SK-N-MC (cell line): ENCODE measurements at places on chromosomes 12 and 14.

DNA sequence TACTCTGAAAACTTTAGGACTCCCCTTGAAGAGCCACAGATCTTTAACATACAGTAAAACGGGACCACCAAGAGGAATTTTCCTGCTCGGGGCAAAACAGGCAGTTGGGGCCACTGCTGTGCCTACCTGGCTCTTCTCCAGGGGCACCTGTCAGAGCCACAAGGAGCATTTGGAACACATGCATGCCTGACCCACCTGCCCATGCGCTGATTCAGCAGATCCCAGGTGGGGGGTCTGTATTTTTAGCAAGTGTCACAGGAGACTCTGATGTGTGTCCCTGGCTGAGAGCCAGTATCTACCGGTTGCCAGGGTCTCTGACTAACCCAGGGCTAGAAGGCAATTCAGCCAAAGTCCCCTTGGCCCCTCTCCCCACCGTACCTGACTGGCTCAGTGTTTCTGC, 6.5 kb downstream of the CTDSP2 start:
- no peak for DNase-seq

DNA sequence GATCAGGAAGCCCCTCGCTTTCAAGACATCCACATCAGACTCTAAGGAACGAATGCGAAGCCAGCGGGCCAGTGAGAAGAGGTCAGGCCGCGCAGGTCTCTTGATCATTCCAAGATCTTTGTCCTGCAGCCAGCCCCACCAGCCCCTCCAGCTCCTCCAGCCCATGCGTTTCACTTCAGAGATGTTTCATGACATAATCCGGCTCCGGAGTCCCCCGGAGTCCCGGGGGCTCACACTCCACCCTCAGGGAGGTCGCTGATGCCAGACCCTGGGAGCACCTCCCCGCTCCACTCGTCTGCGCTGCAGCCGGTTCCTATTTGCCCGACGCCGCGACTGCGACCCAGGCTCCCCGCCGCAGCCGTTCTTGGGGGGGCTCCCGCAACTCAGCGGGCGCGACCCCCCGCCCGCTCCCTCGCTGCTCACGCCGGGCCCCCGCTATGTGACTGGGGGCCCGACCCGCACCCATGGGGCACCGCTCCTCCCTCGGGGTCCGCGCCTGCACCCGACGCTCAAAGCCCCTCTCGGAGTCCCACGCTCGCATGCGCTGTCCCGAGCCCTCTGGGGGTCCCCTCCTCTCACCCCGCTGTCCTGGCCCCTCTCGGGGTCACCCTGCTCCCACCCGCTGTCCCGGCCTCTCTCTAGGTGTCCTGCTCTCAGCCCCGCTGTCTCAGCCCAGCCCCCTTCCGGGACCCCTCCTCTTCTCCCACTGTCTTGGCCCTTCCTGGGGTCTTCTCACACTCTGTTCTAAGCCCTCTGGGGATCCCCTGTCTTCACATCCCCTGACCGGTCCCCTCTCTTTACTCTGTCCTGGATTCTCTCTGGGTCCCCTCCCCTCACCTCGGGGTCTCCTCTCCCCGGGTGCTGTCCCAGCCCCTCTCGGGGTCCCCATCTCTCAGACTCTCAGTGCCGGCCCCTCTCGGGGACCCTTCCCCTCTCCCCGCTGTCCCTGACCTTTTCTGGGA, 1.1 kb downstream of the TAOK3 start:
- no peak for DNase-seq

GRCh38 chr14:91108941-91109611, 4.8 kb upstream of the DGLUCY start:
- DNase-seq = no peak

DNA sequence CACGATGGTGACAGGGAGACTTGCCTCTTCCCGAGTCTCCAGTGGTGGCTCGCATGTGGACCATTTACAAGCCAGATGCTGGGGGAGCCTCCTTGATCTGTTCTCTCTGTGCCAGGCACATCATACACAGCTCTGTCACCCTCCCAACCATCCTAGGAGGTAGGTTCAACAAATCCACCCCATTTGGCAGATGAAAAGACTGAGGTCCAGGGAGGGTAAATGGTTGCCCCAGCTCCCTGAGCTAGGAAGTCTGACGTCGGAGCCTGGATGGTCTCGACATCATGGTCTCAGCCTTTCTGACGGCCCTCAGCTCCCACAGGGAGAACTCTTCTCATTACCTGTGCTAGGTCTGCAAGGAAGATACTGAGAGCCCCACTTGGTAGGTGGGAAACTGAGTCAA, 189.6 kb downstream of the RBM19 start:
- no peak for DNase-seq

GRCh38 chr12:121579981-121580868, 598 bp downstream of the KDM2B start:
- DNase-seq = no peak

DNA sequence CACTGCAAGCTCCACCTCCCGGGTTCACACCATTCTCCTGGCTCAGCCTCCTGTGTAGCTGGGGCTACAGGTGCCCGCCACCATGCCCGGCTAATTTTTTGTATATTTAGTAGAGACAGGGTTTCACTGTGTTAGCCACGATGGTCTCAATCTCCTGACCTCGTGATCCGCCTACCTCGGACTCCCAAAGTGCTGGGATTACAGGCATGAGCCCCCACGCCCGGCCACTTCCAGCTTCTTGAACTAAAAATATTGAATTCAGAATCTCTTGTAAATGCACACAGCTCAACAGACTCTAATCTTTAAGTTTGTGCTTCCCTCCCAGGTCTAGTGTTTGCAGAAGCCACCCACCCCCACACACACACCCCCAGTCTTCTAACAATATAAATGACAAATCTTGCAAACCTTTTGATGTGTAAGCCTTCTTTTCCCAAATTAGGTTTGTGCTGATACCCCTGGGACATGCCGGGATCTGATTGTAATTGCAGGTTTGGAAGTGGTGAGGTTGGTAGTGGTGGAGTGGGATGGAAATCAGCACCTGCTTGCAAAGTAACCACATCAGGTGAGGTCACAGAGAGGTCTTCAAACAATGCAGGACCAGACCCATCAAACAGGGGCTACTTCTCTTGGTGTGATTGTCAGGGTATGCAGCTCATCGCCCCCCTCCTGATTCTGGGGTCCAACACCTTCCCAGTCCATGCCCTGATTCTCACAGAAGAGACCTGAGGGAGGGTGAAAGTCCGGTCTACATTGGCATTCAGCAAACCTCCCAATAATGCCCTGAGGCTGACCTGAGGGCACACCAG, 51.4 kb upstream of the GPR132 start:
- no peak for DNase-seq

DNA sequence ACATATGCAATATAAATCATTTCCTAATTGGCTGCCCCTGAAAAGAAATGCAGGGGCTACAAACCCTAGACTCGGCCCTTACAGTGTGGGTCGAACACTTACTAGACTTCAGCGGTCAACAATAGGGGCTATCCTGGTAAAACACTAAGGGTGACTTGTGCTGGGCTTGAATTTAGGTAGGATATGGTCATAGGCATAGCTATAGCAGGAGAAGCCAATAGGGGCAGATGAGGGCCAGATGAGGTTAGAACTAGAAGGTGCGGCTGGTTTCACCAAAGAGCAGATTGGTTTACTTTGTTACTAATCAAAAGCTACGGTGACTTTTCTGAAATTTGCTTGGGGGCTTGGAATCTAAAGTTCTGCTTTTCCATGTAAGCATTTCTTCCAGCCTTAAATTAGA, 282.3 kb upstream of the DIO2 start:
- DNase-seq = no peak

DNA sequence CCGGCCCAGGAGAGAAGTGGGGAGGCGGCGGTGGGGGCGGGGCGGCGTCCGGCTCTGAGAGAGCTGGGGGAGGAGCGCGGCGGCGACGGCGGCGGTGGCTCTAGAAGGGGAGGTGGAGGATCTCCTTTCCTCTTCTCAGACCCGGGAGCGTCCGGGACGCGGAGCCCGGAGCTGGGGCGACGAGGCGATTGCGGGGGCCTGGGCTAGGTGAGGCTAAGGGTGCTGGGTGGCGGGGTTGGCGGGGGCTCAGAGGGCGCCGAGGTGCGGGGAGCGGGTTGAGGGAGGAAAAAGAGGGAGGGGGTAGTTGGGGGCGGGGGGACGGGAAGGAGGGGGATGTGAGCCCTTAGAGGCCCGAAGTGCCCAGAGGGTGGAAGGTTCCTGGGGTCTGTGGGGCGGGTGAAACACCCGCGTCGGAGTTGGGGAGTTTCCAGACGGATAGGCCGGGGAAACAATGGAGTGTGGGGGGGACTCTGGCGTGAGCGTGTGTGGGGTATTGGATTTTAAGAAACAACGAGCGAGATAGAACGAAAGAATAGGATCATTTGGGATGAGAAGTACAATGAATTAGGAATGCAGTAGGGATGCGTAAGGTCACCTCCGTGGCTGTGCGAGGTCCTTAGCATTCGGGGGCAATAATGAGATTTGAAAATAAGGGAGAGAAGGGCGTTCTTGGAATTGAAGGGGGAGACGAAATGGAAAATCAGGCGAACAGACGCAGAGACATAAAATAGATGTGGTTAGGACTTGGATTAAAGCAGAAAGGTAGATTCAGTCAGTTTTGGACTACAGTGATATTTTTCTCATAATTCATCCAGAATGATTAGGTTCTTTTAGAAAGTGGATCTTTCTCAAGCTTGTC, at the start of gene SPATS2:
Gene SPATS2, plus strand, starts transcription at position 82 of the 859 bp plus-strand sequence. CDS start 93,551 bp downstream, outside the sequence.
- DNase-seq = no peak

DNA sequence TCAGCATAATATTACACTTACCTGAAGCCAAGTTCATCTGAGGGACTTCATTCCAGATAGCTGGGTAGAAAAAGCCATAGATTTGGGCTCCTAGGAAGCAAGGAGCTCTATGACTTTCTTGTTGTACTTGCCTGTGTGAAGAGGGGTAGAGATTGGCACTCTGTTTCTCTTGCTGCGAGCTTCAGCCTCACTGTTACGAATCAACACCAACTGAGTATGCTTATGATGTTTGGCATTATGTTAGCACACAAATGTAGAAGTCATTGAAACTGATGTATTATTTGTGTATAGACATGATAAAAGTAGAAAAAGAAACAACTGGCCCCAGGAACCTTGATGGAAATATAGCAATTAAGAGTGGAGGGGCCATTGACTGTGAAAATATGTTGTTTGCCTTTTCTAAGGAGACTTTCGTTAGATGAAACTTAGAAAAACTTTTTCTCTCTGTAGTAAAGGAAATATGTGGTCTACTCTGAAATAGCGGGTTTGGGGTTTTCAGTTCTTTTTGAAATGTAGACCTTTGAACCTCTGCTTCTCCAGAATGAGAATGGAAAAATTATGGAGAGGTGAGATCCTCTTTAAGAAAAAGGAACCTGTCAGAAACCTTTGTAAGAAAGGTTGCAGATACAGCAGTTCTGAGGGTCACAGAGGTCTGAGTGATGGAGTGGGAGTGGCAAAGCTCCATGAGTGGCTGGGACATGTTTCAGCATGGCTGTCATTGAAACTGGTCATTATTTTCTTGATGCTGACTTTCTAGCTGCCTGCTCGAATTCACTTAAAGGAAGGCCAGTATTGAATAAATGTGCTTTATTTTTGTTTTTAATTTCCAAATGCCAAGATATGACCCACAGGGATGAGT, 159.9 kb downstream of the GCH1 start:
- DNase-seq = no peak

GRCh38 chr14:72663076-72663487, 230.8 kb downstream of the DPF3 start:
- DNase-seq = no peak

- DNase-seq = no peak
Observed at GRCh38 chr12:120826335-120826734, 77.8 kb downstream of the SPPL3 start.

DNA sequence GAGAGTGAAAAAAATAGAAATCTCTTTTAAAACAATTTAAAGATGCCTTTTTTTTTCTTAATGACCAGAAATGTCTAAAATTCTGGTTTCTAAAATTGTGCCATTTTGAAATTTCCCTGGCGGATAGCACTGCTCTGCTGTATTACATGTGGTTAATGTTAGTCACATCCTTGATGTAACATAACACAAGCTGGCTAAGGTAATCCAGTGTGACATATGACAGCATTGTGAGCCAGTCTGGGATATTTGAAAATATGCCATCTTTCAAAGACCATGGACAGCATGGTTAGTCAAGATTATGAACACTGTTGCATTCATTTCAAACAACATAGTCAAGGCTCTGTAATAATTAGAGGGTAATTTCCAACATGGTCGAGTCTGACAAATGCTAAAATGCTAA, 133.2 kb downstream of the ALX1 start:
- no peak for DNase-seq

DNA sequence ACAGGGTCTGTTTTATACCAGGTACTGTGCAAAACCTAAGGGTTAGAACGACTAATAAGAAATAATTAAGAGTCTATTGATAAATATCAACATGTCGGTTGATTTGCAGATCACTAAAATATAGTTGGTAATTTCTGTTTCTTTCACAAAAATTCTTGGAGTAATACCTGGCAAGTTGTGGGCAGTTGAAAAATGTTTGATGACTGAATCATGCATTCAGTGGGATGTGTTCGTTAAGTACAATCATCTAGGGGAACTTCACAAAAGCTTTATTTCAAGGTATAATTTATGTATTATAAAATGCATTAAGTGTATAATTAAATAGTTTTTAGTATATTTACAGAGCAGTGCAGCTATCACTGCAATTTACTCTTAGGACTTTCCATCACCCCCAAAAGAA, 120.0 kb downstream of the KCNA5 start:
- no peak for DNase-seq

DNA sequence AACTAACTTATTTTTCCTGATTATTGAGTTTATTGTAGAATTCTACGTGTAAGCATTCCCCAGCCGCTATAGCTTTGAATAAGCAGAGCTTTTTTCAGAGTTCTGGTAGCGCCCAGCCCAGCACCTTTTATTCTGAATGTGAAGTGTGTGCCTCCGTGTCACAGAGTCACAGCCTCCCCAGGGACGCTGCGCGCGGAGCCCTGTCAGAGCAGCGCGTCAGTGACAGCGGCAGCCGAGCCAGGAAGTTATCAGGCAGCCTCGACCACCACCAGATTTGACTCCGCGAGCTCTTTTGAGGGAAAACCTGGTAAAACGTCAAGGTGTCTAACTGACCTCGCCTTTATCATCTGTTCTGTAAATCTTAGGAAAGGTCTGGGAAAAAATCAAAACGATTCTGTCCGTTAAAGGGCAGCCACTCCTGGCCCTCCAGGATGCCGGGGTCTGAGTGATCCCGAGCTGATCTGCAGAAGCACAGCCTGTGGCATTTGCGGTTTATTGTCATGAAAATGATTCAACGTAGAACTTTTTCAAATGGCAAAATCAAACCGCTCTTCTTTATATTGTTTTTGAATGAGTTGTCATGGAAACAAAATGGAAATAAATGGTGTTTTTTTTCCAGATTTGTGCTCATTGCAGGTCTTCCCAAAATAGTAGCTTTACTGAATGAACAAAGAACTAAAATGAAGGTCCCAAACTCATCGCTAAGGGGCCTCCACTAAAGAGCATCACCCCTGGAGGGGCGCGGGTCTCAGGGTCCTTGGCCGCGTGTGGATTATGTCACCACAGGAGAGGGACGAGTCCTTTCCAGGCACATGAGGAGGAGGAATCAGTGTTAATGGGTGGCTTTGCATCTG, 43.1 kb upstream of the MMP17 start:
- DNase-seq = no peak

GRCh38 chr12:90254796-90255195, 546.2 kb upstream of the ATP2B1 start:
- no peak for DNase-seq

- DNase-seq = no peak
Observed at GRCh38 chr12:130286041-130286440, 51.6 kb upstream of the PIWIL1 start.
